ENCODE measurements at places on chromosomes 3 and 15.

DNA sequence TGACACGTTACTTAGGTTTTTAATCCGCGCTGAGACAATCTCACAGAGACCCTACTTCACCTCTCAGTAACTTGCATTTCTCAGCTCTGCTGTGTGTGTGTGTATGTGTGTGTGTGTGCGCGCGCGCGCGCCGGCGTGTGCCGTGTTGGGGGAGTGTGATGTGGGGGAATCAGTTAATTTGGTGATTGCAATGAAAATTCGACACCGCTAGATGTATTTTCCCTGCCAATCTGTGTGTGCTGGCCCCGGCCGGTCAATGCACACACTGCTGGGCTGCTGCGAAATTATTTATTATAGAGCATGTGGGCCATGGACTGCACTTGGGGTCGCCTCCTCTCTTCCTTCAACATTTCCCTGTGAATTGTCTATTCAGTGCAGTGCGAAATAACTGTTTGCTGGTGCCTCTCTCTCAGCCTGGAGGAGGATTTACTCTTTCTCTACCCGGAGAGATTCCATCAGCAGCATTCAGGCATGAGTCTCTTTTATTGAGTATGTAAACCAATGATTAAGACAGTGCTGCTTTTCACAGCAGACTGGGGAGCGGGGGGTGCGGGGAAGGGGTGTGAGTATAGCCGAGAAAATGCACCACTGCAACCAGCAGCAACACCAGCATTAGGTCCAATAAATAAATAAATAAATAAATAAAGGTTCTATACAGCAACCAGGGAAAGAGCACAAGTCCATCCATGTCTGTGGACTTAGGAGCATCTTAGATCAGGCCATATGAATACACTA, 2.9 kb downstream of the CADM2 start:
- peak; percentile 33 for DNase-seq

- no peak for DNase-seq
Measured at GRCh38 chr15:63913786-63914315, 80.1 kb upstream of the HERC1 start.

DNA sequence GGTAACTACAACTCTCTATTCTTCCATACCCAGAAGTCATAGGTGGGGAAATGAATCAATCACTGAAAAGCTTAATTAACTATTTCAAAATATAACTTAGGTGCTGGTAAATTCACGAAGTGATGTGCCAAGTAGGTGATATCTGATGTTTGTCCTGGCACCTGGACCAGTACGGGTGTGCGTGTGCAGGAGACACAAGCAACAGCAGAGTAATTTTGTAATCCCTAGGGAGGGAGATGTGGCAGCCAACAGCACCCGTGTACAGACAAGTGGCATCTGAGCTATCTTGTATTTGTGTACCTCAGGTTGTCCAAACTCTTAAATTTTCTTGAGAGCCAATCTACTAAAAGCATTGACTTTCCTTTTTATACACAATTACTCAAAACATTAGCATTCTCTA, 22.8 kb downstream of the USF3 start:
- no peak for DNase-seq

GRCh38 chr3:104040896-104041295, 1325.8 kb upstream of the ALCAM start:
- no peak for DNase-seq

DNA sequence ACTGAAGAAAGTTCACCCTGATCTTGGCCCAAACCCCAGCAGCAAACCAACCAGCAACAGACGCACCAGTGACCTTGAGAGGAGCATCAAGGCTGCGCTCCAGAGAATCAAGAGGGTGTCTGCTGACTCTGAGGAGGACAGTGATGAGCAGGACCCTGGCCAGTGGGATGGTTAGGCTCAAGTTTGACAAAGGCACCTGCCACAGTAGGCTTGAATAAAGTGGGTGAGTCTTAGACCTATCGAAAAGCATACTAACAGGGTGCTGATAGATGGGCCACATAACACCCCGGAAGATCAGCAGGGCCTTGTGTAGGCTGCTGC, 23.9 kb downstream of the WHAMM start:
- no peak for DNase-seq

GRCh38 chr3:82261013-82261412, 499.6 kb upstream of the GBE1 start:
- no peak for DNase-seq

GRCh38 chr3:47859956-47860605, 57.1 kb downstream of the DHX30 start:
- DNase-seq: no peak

- no peak for DNase-seq
Measured at GRCh38 chr15:98840053-98840452, 167.5 kb downstream of the PGPEP1L start.

DNA sequence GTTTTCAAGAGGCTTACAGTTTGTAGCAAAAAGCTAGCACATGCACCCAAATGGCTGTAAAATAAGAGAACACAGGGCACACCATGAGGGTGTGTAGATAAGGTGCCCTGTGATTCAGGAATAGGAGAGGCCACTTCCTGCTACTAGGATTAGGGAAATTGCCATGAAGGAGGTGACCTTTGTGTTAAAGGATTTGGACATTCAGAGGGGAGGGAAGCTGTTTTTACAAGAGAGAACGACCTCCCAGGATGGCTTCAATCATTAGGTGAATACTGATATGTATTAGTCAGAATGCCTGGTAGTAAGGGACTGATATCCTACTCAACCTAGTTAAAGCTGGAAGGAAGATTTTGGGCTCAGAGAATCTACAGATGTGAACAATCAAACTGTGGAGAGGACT, 35.7 kb upstream of the ABHD17C start:
- no peak for DNase-seq

- no peak for DNase-seq
Measured at GRCh38 chr3:98769448-98769847, 6.3 kb downstream of the ST3GAL6 start.

DNA sequence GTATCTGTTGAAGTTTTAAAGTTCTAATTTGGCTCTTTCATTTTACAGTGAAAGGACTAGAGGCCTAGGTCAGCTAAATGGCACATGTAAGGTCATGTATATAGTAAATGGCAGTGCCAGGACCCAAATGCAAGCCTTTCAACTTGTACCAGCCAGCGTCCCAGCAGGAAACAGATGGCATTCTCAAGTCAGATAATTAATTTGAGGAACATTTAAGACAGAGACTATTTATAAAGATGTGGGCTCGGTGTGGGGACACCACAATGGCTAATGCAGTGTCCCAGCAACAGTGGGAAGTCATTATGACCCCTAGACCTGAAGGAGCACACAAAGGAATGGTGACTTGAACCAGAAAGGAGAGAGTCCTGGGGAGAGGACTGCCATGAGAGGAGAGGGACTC, 6.1 kb downstream of the MINDY4B start:
- DNase-seq: no peak

- DNase-seq: no peak
Measured at GRCh38 chr15:56148064-56148463, 95.6 kb downstream of the RFX7 start.

DNA sequence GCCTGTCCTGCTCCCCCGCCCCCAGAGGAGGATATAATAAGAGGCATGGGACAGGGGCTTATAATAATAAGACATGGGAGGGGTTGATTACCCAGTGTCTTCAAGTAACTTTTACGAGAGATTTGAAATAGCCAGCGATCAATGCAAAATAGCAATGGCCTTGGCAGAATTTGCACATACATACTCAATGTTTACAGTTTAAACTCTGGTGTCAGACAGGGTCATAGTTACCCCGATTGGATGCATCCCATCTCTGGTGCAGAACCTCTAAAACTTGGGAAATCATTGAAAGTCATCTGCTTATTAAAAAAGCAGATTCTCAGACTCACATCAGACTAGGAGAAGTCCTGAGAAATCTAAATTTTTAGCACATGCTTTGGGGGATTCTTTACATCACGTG, 61.0 kb downstream of the TRAK1 start:
- no peak for DNase-seq

- no peak for DNase-seq
Measured at GRCh38 chr15:92869263-92869940, 30.7 kb upstream of the CHD2 start.

GRCh38 chr3:131532645-131533044, 29.9 kb upstream of the MRPL3 start:
- DNase-seq: no peak

DNA sequence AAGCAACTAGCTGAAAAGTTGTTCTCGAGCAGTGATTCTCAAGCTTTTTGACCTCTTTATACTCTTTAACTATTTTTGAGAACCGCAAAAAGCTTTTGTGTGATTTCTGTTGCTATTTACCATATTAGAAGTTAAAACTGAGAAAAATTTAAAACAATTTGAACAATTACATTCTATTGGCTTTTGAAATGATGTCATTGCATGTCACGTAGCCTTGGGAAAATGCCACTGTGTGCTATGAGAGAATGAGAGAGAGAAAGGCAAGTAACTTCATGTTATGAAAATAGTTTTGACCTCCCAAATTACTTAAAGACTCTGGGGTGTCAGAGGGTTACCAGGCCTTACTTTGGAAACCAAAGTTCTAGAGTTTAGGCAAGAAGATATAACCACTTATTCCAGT, 8.0 kb downstream of the USP13 start:
- DNase-seq: no peak

GRCh38 chr3:185837414-185837813, 12.6 kb upstream of the IGF2BP2 start:
- DNase-seq: no peak

GRCh38 chr3:135895106-135895733, 70.3 kb upstream of the PPP2R3A start:
- DNase-seq: peak; percentile 75

GRCh38 chr15:66866656-66867055, 164.6 kb downstream of the SMAD6 start:
- DNase-seq: no peak

DNA sequence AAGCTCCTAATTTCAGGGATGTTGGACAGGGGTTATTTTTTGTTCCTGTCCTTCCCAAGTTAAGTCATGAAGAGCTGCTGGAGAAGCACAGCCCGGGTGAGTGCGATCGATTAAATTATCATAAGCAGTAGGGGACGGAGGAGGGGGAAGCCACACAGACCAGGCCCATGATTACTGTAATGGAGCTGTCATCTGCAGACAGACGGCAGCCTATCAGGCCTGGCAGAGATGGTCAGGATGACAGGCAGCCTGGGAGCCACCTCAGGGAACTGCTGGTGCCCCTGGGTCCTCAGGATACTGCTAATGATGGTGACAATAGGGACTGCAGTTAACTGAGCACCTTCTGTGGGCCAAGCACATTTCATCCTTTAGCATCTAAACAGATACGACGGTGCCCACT, 147.7 kb downstream of the RAB11A start:
- no peak for DNase-seq

DNA sequence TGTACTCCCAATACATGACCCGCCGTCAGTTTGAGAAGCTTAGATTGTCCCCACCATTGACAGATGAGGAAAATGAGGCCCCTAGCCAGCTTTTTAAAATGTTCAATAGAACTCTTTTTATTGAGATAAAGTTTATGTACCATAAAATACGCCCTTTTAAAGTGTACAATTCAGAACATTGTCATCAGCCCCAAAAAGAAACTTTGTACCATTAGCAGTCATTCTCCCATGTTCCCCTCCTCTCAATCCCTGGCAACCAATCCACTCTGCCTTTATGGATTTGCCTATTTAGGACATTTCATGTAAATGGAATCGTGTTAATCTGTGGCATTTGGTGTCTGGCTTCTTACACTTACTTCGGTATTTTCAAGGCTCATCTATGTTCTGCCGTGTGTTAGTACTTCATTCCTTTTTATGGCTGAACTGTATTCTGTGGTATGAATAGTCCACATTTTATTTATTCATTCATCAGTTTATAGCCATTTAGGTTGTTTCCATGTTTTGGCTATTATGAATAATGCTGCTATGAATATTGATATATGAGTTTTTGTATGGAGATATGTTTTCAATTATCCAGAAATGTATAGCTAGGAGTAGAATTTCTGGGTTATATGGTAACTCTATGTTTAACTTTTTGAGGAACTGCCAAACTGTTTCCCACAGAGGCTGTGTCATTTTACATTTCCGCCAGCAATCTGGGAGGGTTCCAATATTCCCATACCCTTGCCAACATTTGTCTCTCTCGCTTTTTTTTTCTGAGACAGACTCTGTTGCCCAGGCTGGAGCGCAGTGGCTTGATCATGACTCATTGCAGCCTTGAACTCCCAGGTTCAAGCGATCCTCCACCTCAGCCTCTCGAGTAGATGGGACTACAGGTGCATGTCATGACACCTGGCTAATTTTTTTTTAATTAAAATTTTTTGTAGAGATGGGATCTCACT, 15.3 kb upstream of the PTPN23 start:
- no peak for DNase-seq

- DNase-seq: no peak
Measured at GRCh38 chr3:42063888-42064287, 27.3 kb upstream of the TRAK1 start.

DNA sequence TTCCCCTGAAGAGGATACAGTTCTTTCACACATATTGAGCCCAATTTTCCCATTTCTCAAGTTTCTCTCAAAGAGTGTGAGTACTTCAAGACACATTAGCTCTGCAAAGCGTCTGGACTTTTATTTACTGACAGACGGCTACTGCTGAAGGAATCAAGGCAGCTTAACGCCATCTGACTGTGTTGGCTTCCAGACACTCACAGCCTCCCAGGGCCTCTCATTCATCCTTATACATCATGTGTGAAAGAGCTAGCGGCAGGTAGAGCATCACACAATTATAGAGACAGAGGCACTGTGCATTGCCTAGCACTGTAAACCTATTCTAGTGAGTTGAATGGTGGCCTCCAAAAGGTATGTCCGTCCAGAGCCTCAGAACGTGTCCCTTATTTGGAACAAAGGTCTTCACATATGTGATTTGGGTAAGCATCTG, 284.1 kb upstream of the STT3B start:
- DNase-seq: no peak

DNA sequence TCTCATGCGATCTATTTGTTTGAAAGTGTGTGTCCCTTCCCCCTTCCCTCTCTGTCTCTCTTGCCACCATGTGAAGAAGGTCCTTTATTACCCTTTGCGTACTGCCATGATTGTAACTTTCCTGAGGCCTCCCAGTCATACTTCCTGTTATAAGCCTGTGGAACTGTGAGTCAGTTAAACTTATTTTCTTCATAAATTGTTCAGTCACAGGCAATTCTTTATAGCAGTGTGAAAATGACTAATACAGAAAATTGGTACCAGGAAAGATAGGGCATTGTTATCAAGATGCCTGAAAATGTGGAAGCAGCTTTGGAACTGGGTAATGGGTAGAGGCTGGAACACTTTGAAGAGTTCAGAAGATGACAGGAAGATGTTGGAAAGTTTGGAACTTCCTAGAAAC, 743.7 kb upstream of the NECTIN3 start:
- no peak for DNase-seq

DNA sequence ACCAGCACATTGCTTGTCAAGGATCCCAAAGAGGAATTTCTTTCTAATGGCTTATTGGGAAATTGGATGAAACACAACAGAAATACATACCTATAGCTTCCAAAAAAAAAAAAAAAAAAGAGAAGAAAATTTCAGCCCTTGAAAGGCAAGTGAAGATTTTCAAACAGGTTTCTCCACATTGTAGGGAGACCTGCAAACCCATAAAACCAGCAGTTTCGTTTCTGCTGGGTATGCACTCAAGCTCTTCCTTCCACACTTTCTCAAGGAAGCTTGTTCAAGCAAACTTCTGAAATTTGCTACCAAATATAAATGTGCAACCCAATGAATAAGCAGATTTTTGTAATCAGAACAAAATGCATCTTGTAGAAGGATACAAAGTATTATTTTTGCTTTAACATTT, 15.9 kb upstream of the SH3BP5 start:
- DNase-seq: no peak

GRCh38 chr15:59456114-59456513, 18.1 kb downstream of the FAM81A start:
- DNase-seq: no peak

All from dorsolateral prefrontal cortex (tissue), 122 donors.